ENCODE measurements at places on chromosomes 12 and 14.
A peak's percentile ranks its signal among the peaks of the same experiment; 100 is the strongest.

DNA sequence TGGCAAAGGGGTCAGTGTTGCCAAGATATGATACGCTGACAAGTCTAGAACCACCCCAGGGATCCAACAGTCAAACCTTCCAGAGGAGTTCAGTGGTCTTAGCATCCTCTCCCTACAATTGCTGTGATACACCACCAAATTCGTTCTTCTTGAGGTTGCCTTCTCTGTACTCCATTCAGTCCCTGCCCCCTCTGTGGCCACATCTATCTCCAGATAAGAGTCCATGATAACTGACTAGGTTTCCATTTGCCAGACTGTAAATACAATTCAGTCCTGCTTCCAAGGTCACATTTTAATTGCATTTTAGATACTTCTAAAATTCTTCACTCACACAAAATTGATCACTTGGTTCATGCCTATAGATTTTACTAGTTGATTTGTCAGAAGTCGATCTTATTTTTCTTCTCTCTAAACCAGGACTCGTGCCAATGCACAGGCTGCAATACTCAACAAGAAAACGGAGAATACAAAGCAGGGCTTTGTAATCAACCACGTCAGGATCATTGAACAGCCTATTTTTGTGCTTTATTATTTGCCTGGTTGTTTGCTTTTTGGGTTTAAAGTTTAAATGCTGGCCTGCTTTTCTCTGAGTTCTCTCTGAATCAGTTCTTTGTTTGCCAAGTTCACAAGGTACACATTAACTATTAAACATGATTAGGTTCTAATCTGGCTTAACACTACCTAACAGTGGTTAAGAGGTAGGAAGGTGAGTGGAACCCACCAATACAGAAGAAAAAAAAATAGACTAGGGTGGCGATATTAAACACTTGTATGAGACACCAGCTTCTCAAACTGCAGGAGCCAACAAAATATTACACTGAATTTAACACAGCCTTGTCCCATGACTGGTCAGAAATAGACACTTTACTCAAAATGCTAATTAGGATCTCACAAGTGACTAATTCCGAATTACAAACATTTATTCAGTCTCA lies 5.3 kb upstream of the TSPAN8 start:
- DNase-seq = peak; percentile 58

GRCh38 chr12:44000309-44000952 lies 164.6 kb downstream of the TMEM117 start:
- no peak for DNase-seq

GRCh38 chr12:49288412-49288853 lies 6.5 kb upstream of the PRPH start:
- no peak for DNase-seq

DNA sequence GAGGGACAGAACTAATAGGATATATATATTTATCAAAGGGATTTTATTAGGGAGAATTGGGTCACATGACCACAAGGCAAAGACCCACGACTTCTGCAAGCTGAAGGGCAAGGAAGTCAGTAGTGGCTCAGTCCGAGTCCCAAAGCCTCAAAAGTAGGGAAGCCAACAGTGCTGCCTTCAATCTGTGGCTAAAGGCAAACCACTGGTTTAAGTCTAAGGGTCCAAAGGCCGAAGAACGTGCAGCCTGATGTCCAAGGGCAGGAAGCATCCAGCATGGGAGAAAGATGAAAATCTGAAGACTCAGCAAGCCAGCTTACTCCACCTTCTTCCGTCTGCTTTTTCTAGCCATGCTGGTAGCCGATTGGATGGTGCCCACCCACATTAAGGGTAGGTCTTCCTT lies 157.9 kb upstream of the CRY1 start:
- no peak for DNase-seq

DNA sequence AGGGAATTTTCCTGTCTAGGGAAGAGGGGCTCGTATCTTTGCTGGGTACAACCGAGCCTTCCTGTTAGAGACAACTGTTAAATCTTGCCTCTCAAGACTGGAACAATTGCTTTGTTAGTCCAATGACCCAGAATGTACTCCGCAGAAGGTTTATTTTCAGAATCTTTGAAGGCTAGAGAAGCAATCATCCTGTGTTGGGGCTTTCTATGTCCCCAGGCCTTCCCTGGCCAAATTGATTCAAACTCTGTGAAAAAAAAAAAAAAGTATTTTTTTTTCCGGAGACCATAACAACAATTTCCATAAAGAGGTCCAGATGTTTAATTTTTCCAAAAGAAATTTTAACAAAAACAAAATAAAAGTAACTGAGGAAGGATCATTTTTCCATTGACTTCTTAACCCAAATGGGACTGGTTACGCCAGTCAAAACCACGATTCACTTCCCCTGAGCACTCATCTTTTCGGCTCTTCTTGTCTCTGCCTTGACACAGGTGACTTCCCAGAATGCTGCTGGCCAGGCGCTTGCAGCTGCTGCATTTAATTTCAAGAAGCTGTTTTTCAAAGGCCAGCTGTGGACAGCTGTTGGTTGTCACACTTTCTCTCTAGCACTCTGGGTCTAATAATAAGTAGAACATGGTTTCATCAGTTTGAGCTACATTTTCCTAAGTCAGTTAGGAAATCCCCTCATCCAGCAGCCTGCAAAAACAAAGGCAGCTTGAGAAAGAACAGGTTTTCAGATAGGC lies 81.6 kb upstream of the MANSC4 start:
- DNase-seq = no peak

Measured in NCI-H2029 treated with DMSO at 0.1 percent for 48 hours (cell line).